ENCODE measurements at places on chromosomes 12 and 14. TPM values are rescaled to one million over a fixed set of nuclear protein-coding genes. Genes with fewer than 3 reads are reported as not detected.

GRCh38 chr12:125201940-125202339 is 136.7 kb downstream of the AACS start:
- no peaks in the 10 kb centered on the region for H3K36me3 ChIP-seq
- DNase-seq: no peak
- no peaks in the 10 kb centered on the region for H3K27me3 ChIP-seq
- no peak overlapping the region for H3K4me3 ChIP-seq
- no peak overlapping the region for H3K27ac ChIP-seq

DNA sequence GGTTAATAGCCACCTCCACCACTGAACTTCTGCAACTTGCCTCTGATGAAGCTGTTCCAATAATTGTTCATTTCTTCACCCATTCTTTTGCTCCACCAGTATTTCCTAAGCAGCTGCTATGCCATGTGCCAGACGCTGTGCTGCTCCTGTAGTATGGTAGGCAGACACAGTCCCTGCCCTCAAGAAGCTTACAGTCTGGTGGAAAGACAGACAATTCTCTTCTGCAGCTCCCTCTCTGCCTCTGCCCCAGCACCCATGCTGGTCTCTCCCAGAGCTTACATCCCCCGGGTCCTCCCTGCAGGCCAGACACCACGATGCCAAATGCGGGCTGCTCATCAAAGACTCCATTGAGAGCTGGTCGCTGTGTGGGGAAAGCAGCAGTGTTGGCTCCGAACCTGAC is 111.6 kb upstream of the ESRRB start:
- H3K4me1 ChIP-seq: no peaks in the 10 kb centered on the region
- H3K36me3 ChIP-seq: no peaks in the 10 kb centered on the region
- no peak overlapping the region for H3K27ac ChIP-seq

DNA sequence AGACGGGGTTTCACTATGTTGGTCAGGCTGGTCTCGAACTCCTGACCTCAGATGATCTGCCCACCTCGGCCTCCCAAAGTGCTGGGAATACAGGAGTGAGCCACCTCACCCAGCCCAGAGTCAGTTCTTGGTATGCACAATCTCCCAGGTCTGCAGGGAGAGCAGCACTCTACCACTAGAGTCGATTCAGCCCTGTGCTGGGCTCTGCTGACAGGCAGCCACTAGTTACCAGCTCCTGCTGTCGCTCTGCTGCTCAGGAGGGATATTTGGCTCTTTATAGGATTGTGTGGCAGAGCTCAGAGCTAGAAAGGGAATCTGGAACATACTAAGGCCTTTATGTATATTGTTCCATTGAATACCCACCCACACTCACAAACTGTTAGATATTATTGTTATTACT is 44.3 kb downstream of the SPTB start:
- H3K4me3 ChIP-seq: no peak overlapping the region
- no peak overlapping the region for H3K27ac ChIP-seq

The LRP1-AS gene
- total RNA-seq: not detected

The C14orf132 gene
- 0.58 TPM for total RNA-seq
